Activated effector memory CD4-positive, alpha-beta T cell treated with Interleukin-2 at 50 U/mL for 16 hours (primary cell): ENCODE measurements at places on chromosomes 5 and 9.

GRCh38 chr5:124908581-124909451 is 162.4 kb upstream of the ZNF608 start:
- no peak for DNase-seq

DNA sequence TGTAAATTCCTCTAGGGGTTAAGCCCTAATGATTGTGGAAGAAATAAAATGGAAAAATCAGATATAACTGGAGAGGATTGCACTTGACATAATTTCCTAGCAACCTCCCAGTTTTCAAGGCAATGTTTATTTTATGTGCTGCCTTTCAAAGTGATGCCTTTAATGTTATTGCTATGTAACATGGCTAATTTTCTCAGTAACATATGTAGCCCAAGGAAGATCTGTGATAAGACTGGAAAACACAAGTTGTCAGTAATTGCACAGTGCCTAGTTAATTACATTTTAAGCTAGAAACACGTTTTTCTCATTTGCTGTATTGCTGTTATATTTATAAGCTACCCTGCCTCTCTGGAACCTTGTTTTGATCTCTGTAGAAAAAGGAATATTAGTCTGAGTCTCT is 49.2 kb upstream of the KCNN2 start:
- DNase-seq: no peak

DNA sequence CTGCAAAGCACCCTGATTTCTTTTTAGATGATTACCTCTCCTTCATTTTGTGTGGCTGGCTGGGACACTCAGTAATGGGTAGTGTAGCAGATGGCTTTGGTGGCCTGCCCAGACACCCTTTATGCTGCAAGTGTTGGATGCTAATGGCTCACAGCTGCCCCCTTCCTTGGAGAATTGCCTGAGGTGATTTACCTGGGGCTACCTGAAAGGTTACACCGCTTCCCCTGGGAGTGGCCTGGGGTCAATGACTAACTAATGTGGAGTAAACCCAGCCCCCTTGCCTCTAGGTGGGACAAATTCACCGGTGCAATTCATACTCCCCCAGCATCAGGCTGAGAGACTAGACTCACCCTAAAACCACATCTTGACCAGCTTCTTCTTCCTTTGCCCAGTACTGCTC is 23.5 kb upstream of the HAND1 start:
- no peak for DNase-seq

- no peak for DNase-seq
Measured at GRCh38 chr5:122805481-122805880, 30.6 kb downstream of the SNX2 start.

GRCh38 chr5:144329681-144330080 is 159.0 kb downstream of the KCTD16 start:
- no peak for DNase-seq

GRCh38 chr9:135332516-135332915 is 147.1 kb upstream of the PPP1R26 start:
- no peak for DNase-seq

- no peak for DNase-seq
Measured at GRCh38 chr9:116166713-116167112, 13.1 kb downstream of the PAPPA start.

GRCh38 chr9:9751996-9752395 is 860.8 kb downstream of the PTPRD start:
- no peak for DNase-seq

DNA sequence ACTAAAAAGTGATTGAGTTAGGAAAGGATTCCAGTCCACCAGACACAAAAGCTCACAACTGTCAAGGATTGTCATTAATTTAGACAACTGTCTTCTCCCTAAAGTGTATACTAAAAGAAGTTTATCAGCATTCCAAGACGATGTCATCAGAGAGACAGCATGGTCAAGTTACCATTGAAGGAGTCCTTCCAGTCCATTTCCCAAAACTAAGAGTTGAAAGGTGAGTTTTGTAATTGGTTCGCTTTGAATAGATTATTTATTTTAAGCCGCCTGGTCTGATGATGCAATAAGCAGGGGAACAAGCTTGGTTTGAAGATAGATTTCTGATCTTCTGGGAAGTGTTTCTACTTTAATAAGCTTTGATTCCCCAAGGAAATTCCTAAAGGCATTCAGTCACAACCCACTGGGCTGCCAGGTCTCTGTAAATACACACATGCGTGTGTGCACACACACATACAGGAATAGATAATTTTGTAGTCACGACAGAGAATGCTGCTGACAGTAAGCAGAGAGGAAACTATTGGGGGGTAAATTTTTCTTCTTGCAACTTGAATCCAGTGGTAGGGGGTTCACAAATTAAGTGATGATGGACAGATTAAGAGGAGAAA is 234.8 kb downstream of the PIK3R1 start:
- no peak for DNase-seq

DNA sequence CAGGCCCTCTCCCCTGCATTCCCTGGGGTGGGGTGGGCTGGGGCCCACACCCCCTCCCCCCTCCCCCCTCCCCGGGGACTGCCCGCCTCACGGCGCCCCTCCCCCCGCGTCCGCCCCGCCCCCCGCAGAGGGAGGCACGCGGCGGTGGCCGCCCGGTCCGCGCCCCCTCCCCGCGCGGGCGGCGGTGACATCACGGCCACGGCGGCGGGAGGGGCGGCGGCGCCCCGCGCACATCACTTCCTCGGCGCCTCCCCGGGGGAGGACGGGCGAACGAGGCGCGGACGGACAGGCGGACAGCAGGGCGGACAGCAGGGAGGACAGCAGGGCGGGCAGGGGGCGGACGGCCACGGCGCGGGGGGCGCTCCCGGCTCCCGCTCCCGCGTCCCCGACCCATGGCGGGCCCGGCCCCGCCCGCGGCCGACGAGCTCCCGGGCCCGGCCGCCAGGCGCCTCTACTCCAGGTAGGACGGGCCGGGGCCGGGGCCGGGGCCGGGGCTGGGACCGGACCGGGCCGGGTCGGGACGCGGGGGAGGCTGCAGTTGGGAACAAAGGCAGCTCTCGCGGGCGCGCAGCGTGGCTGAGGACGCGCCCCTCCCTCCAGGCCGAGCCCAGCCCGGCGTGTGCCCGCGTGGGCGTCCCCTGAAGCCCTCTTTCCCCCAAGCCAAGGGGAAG is at the start of gene GPSM1:
Gene GPSM1, plus strand, starts transcription at position 236 of the 671 bp plus-strand sequence. Its CDS starts 157 bp downstream, at position 393.
- DNase-seq: peak; percentile 13

DNA sequence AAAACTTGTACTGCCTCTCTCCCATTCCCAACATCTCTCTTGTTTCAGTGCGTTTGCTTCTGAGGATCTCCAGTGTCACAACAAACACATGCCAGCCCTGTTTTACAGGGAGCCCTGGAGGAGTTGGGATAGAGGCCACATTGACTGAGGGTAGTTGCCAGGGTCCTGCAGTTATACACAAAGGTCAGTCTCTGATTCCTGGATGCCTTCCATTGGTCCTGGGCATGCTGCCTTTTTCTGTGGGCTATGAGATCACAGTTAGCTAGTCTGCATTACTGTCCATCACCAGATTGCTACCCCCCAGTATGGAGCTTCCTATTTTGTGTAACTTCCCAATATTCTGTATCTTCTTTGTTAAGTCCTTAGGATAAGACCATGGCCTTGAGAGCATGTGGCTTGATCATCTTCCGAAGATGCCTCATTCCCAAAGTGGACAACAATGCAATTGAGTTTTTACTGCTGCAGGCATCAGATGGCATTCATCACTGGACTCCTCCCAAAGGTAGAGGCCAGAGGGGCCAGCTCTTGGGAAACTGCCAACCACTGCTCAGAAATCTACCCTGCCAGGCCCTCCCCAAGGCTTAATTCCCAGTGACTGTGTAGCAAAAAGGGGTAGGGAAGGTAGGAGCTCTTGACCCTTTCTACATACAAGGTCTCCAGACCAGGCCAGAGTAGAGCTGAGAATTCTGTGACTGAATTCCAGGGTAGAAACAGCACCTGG is 9.5 kb downstream of the NUDT2 start:
- DNase-seq: no peak

DNA sequence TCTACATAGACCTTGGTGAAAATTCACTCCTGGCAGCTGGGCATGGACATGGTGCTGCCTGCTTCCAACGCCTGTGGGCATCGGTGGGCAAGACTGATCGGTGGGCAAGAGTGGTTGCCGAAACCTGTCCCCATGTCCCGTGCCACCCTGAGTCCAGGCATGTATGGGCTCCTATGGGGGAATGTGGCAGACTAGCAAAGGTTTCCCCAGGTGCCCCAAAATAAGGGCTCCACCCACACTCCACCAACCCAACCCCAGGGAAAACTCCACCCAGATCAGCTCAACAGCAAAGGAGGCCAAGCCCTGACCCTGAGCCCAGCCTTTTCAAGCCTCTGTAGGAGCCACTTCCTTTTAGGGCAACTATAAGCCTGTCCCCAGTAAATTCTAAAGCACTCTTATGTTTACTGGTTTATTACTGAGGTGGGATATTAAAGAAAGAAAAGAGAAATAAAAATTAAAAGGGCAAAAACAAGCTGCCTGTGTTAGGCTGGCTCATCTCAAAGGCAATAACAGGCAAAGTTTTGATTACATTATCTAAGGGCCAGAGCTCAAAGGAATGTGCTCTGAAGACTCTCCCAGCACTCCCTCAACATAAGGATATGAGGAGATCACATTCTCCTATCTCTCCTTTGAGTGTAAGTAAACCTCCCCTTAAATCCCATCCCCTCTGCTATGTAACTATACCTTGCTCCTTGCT is 8.9 kb upstream of the SPATA31E1 start:
- no peak for DNase-seq
